Stimulated activated CD8-positive, alpha-beta memory T cell treated with anti-CD3 and anti-CD28 coated beads, Interleukin-15, amount 100 ng/mL, for 24 hours (primary cell): ENCODE measurements at places on chromosomes 3 and 15.

GRCh38 chr3:24608701-24609390, 114.2 kb upstream of the THRB start:
- no peak for DNase-seq

DNA sequence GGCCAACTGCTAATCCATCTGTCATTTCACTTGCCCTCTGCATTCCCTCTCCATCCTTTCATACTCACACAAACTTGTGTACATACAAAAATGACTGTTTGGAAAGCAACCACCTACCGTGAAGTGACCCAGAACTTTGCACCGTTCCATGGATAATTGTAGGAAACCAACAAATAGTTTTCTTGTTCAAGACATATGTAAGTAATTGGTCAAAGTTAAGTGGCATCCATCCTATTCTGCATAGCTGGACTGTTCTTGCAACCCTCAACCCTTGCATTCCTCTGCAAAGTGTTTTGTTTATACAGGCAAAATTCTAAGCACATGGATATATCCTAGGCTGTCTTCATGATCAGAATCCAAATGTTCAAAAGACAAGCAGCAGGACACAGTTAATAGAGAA, 592.5 kb downstream of the MECOM start:
- DNase-seq = no peak

DNA sequence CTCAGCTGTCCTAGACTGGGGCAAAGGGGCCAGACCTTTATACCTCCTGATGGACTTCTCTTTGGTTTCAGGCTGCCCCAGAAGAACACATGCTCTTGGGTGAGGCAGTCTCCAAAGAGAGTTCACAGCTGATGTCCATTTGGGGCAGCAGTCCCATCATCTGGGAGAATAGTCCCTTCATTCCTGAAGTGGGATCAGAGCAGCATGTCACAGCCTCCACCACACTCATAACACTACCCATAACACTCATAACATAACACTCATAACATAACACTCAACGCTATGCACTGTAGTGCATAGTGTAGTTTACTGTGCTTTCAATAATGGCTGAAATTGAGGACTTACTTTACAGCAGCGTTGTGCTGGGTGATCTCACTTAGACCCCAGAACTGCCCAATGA, 36.7 kb upstream of the PLCL2 start:
- DNase-seq = no peak

- DNase-seq = no peak
Observed at GRCh38 chr3:185363662-185364203, 797 bp downstream of the MAP3K13 start.

DNA sequence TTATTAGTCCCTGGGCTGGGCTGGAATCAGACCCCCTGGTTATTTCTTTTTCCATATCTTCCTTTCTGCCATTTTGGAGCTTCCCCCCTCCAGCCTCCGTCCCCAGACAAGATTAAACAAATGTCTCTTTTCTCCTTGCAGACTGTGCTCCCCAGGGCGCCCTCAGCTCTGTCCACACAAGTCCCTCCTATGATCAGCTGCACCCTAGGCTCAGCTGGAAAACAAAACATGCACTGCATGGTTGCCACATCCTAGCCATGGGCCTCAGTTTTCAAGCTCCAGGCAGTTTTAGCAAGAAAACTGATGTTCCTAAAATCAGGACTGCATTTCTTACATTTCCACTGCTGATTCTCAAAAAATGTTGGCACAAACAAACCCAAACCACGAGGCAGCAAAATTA, 23.5 kb upstream of the RFTN1 start:
- DNase-seq = no peak
